ENCODE measurements at places on chromosomes 16 and 17.

- DNase-seq: peak; percentile 81
These were observed 410 bp upstream of the HOXB5 start for GRCh38 chr17:48593840-48594537.

DNA sequence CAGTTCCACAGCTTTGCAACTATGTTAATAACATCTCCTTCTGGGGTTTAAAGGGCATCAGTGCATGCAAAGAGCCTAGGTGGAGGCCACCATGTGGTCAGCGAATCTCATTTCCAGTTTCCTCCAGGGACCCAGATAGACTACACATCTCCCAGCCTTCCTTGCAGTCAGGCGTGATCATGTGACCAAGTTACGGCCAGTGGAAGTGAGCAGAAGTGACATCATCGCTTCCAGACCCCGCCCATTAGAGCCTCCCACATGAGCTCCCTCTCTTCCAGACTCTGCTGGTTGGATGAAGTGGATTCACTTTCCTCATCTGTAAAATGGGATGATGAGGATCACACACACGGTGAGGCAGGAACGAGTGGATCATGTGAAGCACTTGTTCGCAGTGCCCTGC, 27.4 kb upstream of the KDM8 start:
- DNase-seq: no peak

DNA sequence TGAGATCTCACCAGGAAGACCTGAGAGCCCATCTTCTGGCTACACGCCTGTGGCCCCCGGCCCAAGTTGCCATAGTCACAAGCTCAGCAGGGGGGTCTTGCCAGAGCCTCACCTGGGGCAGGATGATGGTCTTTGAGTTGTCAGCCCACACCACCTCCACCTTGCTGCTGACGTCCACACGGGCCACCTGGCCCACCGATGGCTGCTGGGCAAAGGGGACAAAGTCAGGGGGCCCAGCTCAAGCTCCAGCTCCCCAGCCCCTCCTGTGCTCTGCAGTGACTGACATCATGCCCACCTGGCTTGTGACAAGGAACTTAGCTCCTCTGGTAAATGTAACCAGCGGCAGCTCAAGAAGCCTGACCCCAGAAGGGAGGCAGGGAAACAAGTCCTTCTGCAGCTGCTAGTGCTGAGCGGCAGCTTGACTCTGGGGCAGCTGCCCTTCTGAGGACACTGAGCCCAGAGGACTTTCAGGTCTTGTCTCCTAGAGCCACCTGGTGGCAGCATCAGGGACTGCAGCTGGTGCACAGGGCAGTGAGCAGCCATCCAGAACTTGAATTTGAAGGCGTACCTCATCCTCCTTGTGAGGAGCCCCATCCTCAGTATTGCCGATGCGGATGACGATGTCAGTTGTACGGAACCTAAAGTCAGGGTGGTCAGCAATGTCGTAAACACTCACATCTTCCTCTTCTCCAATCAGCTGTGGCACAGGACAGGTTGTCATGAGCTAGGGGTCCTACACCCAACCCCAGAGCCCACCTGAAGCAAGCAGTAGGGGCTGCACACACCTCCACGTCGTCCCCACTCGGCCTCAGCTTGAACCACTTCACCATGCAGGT, 13.5 kb downstream of the SPHK1 start:
- DNase-seq: peak; percentile 85

DNA sequence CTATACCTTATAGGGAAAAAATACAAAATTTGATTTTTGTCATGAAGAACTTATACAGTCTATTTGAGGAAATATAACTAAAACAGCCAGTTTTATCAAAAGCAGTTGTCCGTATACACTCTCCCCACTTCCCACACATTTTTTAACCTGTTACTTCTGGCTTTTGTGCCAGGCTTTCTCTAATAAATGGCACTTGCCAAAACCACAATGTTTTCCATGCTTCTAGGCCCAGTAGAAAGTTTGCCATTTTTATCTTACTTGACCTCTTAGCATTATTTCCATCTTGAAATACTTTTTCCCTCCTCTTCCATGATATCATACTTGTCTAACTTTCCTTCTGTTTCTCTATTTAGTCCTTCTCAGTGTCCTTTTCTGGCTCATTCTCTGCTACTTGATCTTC, 38.8 kb downstream of the EFCAB5 start:
- no peak for DNase-seq

- DNase-seq: no peak
These were observed 54.1 kb downstream of the TNFRSF13B start for GRCh38 chr17:16917671-16918394.

GRCh38 chr17:17090642-17091103, 48.4 kb downstream of the MPRIP start:
- no peak for DNase-seq

- DNase-seq: no peak
These were observed 18.8 kb downstream of the TTYH2 start for GRCh38 chr17:74231928-74232907.

- DNase-seq: peak; percentile 57
These were observed 724 bp downstream of the UBE2I start for GRCh38 chr16:1309888-1310831.

DNA sequence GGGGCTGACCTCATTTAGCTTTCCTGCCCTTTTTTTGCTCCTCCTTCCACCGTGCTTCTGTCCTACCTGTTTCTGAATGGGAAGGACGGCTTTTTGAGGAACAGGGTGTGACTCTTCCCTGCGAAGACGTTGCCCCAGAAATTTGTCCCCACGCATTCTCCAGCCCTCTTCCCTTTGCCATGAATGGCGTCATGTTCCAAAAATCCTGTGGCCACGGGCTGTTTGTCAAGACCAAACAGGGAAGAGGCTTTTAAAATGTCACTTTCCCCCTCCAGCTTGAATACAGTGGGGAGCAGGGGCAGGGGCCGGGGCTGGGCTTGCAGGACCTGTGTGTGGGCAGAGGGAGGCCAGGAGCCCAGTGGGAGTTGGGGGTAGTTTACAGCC, 13.9 kb downstream of the MPRIP start:
- DNase-seq: no peak

DNA sequence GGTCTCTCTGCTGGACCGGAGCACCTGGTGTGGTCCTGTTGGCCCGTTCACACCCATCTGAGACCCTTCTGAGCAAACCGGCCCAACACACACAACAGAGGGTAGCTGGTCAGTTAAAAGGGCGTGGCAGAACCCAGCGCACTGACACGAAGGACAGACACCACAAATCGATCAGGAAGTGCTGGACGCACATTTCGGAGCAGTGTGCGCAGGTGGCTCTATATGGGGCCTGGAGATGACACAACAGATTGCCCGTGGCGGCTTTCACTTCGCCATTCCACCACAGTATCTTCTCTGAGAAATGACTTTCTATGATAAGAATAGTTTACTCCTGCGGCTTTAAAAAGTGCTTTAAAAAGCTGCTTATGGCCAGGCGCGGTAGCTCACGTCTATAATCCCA, 12.5 kb downstream of the CCDC57 start:
- no peak for DNase-seq

- DNase-seq: no peak
These were observed 68.6 kb downstream of the TNRC6C start for GRCh38 chr17:78027121-78027520.
